Endothelial cell of coronary artery (primary cell): ENCODE measurements at places on chromosomes 12 and 14. TPM values are rescaled to one million over a fixed set of nuclear protein-coding genes. Genes with fewer than 3 reads are reported as not detected.

Gene SLC5A8
- not detected in 2 replicates for total RNA-seq

Gene FGF6
- not detected in 2 replicates for total RNA-seq

Gene SLC17A8
- total RNA-seq: not detected in 2 replicates

Gene SLCO1A2
- total RNA-seq: not detected in 2 replicates

Gene AHNAK2
- total RNA-seq: 66.2 and 78.0 TPM in 2 replicates

Gene LTB4R
- total RNA-seq: 1.7 and 3.3 TPM in 2 replicates

Gene EXOC3L4
- total RNA-seq: not detected in 2 replicates

Gene SELPLG
- 0.27 and 0.38 TPM in 2 replicates for total RNA-seq

Gene STYK1
- 5.2 and 19.5 TPM in 2 replicates for total RNA-seq

Gene PLEKHH1
- 0.27 and 0.38 TPM in 2 replicates for total RNA-seq

Gene FITM1
- 0.19 and 0.27 TPM in 2 replicates for total RNA-seq

Gene GLS2
- under 0.01 and 0.18 TPM in 2 replicates for total RNA-seq

Gene KRT71
- not detected in 2 replicates for total RNA-seq

Gene FAM90A1
- 0.09 TPM in 1 of 2 replicates, not detected in the other for total RNA-seq

Gene BMP4
- total RNA-seq: 28.3 and 62.3 TPM in 2 replicates

Gene KRT77
- total RNA-seq: not detected in 2 replicates

Gene KCNC2
- total RNA-seq: not detected in 2 replicates

Gene KIF5A
- total RNA-seq: under 0.01 and 0.09 TPM in 2 replicates

Gene CHGA
- total RNA-seq: not detected in 2 replicates

Gene BMAL2
- total RNA-seq: 40.6 and 40.8 TPM in 2 replicates

Gene PPFIBP1
- total RNA-seq: 90.6 and 114 TPM in 2 replicates

Gene SLC7A7
- 13.6 and 16.0 TPM in 2 replicates for total RNA-seq

Gene STXBP6
- 0.38 TPM in 1 of 2 replicates, not detected in the other for total RNA-seq

Gene SIX1
- total RNA-seq: 0.27 and 0.28 TPM in 2 replicates

Gene RERGL
- total RNA-seq: not detected in 2 replicates

Gene ASPG
- 0.09 TPM in 1 of 2 replicates, not detected in the other for total RNA-seq

Gene RERG
- total RNA-seq: 0.94 TPM in 1 of 2 replicates, not detected in the other

Gene PLXNC1
- 0.09 and 0.28 TPM in 2 replicates for total RNA-seq

Gene FAM222A
- total RNA-seq: 0.27 and 0.38 TPM in 2 replicates

Gene KRT5
- total RNA-seq: 0.18 and 0.28 TPM in 2 replicates

Gene HOXC12
- total RNA-seq: not detected in 2 replicates

Gene ANO2
- 33.1 and 41.0 TPM in 2 replicates for total RNA-seq

Gene GPR137C
- 0.45 and 0.94 TPM in 2 replicates for total RNA-seq
